Smooth muscle cell of the coronary artery (primary cell): ENCODE measurements at places on chromosomes 5 and 9. TPM values are rescaled to one million over a fixed set of nuclear protein-coding genes. Genes with fewer than 3 reads are reported as not detected.

Gene PCDHA6
- total RNA-seq = 0.53 and 2.9 TPM in 2 replicates

Gene CYSRT1
- total RNA-seq = 0.12 and 0.30 TPM in 2 replicates

Gene C7
- 15.8 and 132 TPM in 2 replicates for total RNA-seq

Gene ITGA2
- total RNA-seq = 8.2 and 63.8 TPM in 2 replicates

Gene CD14
- total RNA-seq = 2.8 and 107 TPM in 2 replicates
